Brain pericyte (primary cell): ENCODE measurements at places on chromosomes 7 and 10.

- DNase-seq, result no peak
Measured at GRCh38 chr7:149423449-149424110, 37.3 kb downstream of the ZNF777 start.

- no peak for DNase-seq
Measured at GRCh38 chr10:5254488-5254887, 57.9 kb downstream of the AKR1C4 start.

GRCh38 chr10:79176052-79176501 lies 107.3 kb downstream of the ZMIZ1 start:
- no peak for DNase-seq

- DNase-seq, result no peak
Measured at GRCh38 chr10:12165036-12165435, 30.7 kb downstream of the NUDT5 start.

DNA sequence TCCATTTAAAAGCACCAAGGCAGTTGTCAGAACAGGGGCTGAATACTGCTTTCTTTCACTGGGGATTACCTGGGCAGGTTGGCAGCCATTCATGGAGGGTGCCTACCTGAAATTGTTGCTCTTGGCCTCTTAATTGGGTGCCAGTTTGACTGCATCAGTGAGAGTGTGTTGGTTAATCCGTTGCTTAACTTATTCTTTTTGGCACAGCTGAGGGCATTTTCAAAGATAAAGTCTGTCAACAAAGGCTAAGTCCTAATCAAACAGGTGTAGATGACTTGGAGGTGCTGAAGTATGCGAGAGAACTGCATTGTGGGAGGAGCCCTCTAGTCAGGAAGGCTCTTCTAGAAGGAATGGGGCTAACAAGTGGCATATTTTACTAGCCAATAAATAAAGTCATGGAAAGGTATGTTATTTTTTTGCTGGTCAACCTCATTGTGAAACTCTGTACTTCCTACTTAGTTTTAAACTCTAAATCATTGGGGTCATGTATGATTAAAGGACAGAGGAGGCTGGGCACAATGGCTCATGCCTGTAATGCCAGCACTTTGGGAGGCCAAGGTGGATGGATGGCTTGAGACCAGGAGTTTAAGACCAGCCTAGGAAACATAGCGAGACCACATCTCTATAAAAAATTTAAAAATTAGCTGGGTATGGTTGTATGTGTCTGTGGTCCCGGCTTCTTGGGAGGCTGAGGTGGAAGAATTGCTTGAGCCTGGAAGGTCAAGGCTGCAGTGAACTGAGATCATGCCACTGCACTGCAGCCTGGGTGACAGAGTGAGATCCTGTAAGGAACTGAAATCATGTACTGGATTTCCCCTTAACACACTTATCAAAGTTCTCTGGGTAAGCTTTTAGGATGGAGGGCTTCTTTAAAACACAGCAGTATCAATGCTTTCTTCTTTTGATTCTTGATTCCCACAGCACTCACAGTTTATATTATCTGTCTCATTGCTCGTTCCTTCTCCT lies 134.1 kb downstream of the LRMDA start:
- no peak for DNase-seq

DNA sequence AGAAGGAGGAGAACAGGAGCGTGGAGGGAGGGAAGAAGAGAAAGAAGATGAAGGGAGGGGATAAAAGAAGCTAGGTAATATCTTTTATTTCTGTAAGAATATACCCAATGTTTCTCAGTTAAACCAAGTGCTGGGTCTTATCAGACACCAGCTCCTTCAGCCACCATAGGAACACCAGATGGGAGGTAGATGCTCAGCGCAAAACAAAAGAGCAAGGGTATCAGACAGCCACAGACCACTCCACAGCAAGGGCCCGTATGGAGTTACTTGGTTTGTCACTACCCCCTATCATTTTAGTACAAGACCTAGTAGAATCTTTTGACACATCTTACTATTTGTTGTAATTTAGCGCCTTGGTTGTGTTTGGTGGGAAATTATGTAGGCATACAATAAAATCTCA lies 65.9 kb upstream of the FAM133B start:
- no peak for DNase-seq

DNA sequence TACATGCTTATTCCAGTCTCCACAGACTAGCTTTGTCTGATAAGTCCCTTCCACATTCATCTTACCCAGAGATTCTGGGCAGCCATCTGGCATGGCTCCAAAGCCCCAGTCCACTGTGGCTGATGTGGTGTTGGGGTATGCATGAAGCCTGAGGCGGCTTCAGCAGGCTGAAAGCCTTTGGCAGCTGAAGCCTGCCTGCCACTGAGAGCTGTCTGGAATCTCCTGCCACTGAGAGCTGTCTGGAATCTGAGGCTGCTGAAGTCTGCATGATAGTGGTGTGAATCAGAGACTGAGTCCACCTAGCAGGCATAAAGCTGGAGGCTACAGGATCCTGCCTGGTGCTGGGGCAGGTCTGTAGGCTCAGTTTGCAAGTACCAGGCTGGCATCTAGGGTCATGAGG lies 87.1 kb downstream of the DYNC1I1 start:
- DNase-seq, result peak; percentile 3

GRCh38 chr7:1062296-1063294 lies 18.2 kb downstream of the GPR146 start:
- no peak for DNase-seq

GRCh38 chr10:104340641-104341040 lies 2.4 kb upstream of the ITPRIP start:
- DNase-seq, result no peak

DNA sequence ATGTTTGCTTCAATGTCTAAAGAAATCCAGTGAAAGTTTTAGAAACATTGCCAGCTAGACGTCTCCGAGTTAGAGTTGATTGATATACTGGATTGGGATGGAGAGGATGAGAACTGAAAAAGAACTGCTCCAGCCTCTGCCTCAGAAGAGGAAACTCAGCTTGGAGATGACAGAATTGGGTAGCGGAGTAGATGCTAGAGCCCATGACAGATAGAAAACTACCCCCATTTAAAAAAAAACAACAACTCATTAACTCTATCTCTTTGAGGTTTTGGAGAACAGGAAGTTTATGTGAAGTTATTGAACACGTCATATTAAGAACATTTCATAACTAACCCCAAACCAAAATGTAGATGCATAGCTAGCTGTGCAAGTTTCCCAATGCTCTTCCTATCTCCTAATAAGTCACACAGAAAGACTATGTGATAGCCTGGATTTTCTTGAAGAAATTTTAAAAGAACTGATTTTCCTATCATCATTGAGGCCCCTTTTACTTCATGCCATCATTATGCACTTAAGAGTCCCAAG lies 28.3 kb upstream of the AFAP1L2 start:
- no peak for DNase-seq

DNA sequence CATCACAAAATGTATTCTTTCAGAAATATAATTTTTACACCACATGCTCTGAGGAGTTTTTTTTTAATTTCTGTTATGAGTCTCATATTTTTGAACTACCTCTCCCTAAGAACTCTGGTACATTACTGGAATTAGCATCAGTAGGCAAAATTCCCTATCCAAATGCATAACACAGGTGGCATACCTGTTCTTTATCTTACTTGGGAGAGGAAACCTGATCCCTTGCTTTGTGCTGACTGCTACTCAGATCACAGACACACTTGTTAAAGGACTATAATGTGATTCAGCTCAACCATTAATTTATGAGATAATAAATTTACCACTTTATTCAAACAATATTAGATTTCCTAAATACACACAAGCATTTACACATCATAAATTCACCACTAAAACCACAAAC lies 617.2 kb downstream of the GRM8 start:
- DNase-seq, result no peak

GRCh38 chr7:26532471-26532870 lies 240.8 kb downstream of the SNX10 start:
- no peak for DNase-seq

DNA sequence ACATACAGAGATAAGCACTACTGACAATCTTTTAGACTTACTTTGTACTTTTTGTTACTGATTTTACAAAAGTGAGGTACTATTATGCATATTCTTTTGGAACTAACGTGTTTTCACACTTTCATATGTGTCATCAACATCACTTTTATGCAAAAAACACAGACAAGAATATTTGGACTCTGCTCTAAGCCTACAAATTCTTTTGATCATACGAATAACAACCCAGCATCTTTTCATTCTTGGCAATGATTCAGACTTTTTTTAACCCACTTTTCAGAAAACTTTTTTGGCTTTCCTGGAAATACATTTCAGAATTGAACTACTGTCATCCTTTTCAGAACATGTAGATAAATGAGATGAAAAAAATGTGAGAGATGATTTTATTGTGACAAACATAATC lies 30.2 kb downstream of the USP6NL start:
- DNase-seq, result no peak

GRCh38 chr7:32215697-32216096 lies 145.5 kb upstream of the PDE1C start:
- no peak for DNase-seq

DNA sequence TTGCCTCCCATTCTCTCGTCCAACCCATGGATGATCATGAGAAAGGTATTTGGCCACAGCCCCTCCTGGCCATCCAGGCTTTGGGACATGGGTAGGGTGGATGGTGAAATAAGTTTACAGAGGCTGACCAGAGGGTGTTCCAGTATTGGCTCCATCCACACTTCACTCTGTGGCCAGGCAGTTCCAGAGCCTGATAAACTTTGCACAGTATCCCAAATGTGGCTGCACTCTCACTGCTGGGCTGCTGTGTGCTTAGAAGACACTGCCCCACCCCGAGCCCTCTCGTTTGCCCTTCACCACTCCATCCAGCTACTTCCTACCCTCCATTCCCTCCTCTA lies 72.0 kb upstream of the ZMIZ1 start:
- no peak for DNase-seq

DNA sequence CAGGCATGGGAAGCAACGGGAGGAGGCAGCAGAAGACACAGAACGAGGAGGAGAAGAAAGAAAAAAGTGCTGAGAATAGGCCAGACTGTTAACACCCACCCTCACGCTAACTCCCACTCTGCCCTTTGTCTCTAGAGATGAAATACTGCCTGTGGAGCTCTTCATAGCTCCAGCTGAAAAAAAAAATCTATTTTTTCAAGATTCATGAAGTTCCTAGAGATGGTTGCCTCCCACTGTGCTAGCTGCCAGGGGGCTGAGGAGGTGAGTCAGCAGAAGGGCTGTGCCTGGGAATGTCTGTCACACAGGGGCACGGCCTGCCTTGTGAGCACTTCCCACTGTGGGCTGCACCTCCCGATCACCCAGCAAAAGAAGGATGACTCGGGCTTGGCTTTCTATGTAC lies 144.5 kb downstream of the RNF216 start:
- peak; percentile 83 for DNase-seq

DNA sequence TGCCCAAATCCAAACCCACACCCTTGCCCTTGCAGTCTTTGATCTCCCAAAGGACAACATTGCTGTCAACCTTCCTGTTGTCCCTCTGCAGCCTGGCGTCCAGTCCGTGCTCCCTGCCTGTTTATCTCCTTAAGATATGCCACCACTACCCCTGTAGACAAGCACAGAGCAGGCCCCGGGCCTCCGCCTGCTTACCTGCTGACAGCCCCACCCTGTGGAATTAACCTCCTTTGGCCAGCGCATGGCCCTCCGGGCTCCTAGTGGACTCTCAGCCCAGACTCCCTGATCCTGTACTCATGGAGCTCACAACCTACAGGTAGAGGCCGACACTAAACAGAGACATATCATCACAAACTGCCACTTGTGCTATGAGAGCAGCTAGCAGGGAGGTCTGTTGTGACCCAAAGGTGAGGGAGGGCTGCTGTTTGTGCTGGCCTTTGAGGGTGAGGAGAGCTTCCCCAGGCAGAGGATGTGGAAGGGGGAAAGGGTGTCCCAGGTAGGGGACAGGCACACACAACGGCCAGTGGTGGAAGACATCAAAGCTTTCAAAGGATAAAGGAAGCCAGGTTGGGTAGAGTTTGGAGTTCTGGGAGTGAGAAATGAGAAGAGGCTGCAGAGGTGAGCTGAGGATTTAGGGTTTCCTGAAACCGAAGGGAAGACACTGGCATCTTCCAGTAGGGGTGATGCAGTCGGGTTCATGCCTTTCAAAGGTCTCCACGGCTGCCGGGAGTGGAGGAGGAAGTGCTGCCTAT lies 174.5 kb upstream of the ZMIZ1 start:
- no peak for DNase-seq

DNA sequence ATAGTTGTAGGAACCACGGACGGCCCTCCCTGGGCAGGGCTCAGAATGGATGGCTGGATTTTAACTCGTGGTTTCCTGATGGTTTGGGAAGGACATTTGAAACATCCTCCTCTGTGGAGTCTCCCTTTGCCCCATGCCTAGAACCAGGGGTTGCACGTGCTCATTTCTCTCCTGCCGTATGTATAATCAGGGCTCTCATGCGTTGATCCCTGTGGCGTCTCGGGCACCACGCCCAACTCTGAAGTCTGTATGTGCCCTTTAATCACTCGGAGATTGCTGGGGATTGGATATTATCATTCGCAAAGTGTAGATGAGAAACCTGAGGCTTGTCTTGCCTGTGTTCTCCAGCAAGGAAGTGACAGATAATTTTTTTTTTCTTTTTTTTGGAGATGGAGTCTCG lies 257.1 kb downstream of the CAMK1D start:
- no peak for DNase-seq

GRCh38 chr10:14698829-14699170 lies 75.9 kb downstream of the FAM107B start:
- DNase-seq, result no peak

- no peak for DNase-seq
Measured at GRCh38 chr7:141568227-141568626, 17.0 kb downstream of the AGK start.

DNA sequence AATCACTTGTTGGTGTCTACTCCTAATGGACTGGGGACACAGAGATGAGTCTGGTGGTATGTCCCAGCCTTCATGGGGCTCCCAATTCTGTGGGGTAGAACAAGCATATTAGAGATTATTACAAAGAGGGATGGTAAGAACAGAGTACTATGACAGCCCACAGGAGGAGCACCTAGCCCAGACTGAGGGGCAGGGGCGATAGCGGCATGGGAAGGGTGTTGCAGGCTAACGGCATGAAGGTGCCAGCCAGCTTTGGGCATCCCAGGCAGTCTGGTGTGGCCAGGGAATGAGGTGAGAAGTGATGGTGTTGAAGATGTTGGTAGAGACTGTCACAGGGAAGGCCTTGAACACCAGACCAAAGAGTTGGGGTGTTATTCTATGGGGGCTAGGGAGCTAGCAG lies 280.0 kb downstream of the RPS24 start:
- no peak for DNase-seq

DNA sequence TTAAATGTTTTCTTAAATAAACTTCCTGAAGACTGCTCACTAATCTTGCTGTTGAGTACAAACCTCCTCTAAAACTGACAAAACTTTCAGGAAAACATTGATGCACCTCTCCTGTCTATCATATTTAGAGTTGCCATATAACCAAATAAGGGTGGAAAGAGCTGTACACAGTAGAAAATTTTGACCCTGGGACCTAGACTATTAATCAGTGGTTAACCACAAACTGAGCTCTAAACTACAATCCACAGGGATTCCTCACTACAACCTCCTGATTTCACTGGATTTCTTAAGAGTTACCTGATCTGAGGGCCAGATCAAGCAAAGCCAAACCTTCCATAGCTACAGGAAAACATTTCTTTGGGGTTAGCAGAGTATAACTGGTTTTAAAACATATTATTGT lies 39.9 kb upstream of the WNT16 start:
- DNase-seq, result peak; percentile 68
